ENCODE measurements at places on chromosomes 13 and 19.

DNA sequence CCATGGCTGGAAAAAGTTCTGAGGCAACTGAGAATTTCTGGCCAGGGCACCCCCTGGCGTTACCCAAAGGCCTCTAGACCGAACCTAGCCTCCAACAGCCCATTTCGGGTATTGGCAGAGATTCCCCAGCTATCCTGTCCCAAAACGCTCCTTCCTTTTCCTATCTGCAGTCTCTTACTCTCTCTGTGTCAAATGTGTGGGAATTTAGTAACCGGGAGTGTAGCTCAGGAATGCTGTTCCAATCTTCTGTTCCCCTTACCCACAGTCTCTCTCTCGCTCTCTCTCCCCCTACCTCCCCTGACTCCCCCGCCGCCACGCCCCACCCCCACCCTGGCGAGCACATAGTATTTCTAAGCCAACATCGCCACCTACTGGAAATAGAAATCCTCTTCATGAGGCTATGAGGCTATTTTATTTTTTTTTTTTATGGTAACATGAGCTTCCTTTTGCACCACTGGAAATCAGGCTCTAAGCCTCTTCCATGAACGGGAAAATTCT lies 27.0 kb downstream of the OXGR1 start:
- DNase-seq: no peak

GRCh38 chr13:86108334-86108733 lies 309.1 kb upstream of the SLITRK6 start:
- DNase-seq: no peak

GRCh38 chr13:101424381-101425155 lies 8.3 kb upstream of the NALCN start:
- no peak for DNase-seq

DNA sequence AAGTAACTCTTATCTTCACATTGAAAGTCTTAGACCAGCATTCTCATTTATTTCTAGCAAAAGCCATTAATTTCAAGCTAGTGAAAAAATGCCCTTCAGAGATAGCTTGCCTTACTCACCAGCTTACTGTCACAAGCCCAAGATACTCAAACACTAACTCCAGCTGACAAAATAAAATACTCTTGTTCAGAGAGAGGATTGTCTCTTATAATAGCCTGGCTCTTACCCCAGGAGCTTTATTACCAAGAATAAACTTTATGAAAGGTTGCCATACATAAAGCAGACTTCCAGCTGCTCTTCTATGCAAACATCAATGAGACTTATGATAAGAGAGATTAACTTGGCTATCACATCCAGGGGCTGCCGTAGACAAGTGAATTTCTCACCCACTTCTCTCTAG lies 53.6 kb downstream of the XPO4 start:
- DNase-seq: no peak

DNA sequence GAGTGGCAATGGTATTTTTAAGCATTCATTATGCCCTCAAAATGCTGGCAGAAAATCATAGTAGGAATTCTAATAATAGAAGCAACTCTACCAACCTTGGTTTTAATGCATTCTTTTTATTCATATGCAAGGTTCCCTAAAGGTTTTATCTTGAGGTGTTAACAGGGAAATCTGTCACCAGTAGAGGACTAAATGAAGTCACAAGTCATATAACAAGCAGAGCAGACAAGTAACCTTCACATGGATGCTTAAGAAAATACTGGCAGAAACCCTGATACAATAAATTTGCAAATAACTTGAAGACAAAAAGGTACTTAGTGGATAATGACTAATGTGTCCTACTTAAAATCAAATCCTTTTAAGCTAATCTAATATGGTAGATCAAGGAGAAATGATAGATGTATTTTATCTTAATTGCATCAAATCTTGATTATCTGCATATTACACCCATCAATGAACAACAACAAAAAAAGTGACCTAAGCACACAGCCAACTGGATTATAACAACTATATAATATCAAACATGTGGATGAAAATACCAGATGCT lies 73.3 kb downstream of the RFC3 start:
- DNase-seq: no peak

DNA sequence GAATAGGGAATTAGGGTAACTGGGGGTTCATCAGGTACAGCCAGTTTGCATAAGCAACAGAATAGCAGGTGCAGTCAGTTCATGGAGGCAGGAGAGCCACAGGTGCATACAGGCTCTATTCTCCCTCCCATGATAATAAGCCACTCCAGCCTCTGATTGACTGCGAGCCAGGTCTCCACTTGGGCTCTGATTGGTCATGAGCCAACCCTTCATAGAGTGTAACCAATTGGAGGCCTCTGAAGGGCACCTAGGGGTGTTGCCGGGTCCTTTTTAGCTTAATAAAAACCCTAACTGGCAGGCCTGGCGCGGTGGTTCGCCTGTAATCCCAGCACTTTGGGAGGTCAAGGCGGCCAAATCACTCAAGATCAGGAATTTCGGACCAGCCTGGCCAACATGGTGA lies 8.7 kb upstream of the CKM start:
- DNase-seq: no peak

GRCh38 chr13:25762281-25762680 lies 289.5 kb downstream of the SHISA2 start:
- DNase-seq: no peak

DNA sequence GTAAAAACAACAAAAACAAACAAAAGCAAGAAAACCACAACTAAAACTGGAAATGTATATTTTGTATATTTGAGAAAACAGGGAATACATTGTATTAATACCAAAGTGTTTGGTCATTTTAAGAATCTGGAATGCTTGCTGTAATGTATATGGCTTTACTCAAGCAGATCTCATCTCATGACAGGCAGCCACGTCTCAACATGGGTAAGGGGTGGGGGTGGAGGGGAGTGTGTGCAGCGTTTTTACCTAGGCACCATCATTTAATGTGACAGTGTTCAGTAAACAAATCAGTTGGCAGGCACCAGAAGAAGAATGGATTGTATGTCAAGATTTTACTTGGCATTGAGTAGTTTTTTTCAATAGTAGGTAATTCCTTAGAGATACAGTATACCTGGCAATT lies 17.1 kb downstream of the KLF5 start:
- no peak for DNase-seq

GRCh38 chr13:62246581-62246980 lies 830.9 kb upstream of the PCDH20 start:
- no peak for DNase-seq

DNA sequence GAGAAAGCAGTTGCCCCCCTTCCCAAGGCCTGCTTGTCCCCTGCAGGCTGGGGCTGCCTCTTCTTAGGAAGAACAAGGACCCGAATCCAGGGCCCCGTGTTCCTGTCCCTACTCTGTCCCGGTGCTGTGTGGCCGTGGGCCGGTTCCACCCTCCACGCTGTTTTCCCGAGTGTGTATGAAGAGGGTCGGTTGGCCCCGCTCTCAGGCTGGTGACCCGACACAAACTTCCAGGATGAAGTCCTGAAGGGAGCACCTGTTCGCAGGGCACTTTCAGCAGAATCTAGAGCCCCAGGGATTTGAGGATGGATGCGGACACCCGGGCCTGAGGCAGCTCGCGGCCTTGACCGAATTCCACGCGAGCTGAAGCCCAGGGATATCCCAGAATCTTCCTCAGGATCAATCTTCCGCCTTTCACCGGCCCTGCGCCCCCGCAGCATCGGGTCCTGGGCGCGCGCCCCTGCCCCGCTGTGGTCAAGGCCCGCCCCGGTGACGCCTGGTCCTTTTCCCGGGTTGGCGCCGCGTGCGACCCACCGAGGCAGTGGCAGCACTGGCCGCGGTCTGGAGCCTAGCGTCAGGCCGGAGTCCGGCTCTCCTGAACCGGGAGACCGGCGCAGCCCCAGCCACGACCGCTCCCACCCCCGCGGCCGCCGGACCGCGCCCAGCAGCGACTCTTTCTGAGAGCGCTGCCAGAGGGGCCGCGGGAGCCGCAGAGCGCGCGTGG lies 528 bp upstream of the CHST8 start:
- DNase-seq: no peak

DNA sequence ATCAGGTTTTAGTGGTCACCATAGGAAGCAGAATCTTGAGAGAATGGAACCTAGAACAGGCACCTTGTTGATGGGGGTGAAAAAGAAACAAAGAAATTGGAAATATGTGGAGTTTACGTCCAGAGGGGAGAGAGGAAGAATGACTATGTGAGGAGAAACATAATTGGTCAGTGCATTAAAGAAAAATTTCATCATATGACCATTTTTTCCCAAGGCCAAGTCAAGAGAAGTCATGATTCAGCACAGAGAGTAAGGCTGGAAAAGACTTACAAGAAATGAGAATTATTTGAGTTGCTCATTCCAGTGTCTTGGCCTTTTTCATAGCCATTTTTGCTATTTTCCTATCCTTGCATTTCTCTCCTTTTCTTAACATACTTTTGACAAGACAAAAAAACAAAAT lies 421.7 kb downstream of the EFNB2 start:
- DNase-seq: no peak

DNA sequence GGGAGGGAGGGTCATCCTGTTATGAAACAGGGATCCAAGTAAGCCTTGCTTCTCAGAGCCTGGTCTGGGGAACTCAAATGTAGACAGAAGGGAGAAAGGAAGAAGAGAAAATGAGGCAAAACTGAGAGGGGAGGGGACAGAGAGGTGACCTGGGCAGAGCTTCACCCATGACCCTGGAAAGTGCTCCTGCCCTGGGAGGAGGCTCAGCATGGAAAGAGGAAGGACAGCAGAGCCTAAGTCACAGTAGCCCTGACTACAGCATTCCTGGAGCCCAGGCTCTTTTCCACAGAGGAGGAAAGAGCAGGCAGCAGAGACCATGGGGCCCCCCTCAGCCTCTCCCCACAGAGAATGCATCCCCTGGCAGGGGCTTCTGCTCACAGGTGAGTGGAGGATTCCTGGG lies at the start of gene CEACAM3:
CEACAM3 (plus strand) TSS at position 226 of the 400 bp plus-strand sequence; CDS start at position 317, 91 bp downstream.
- peak; percentile 50 for DNase-seq

DNA sequence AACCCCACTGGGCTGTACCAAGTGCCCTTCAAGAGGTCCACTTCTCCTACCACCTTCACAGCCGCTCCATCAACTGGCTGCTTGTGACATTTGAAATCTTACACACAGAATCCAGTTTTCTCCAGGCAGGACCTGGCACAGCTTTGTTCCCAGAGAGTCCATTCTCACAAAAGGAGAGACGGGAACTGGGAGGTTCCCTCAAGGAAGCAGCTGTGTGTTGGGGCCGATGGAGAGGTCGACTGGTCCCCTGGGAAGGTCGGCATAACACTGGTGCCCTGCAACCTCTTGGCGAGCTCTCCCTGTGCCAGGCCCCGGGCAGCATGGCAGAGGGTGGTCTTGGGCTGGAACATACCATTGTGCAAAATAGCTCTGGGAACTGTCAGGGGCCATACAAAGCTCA lies 21.5 kb downstream of the ELL start:
- no peak for DNase-seq

DNA sequence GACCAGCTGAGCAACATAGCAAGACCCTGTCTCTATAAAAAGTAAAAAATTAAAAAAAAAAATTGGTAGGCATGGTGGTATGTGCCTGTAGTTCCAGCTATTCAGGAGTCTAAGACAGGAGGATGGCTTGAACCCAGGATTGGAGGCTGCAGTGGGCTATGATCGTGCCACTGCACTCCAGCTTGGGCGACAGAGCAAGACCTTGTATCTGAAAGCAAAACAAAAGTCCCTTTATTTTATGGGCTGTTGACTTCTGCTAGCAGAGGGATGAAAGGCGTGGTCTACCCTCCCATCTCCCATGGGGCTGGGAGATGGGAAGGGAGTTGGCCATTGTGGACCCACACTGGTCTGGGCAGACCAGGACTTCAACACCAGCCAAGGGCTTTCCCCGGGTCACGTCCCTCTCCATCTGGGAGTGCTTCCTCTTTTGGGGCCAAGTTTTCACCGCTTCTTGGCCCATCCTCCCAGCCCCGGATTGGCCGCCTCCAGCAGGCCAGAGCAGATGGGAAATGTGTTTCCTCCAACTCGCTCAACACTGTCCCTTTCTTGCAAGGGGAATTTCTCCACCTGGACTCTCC lies 2.2 kb upstream of the TNFSF9 start:
- DNase-seq: peak; percentile 76

- peak; percentile 65 for DNase-seq
These were observed 11.4 kb downstream of the FCHO1 start for GRCh38 chr19:17762505-17763229.

- DNase-seq: no peak
These were observed 83.5 kb downstream of the SLITRK1 start for GRCh38 chr13:83798731-83799130.

DNA sequence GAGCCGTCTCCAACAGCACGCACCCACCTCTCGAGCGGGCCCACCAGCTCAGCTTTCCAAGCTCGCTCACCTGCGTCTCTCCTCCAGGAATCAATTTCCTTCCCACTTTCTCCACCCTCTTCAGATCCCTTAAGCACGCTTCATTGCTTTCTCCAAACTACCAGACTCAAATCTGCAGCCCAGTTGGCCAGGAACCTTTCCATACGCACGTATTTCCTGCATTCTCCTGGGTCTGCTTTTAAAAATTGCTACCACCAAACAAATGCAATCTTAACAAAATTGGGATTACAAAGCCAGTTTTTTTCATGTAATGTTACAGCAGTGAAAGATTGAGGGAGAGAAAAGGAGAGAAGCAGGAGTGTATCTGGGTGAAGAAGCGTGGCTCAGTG lies 1.5 kb downstream of the ENOX1 start:
- no peak for DNase-seq

- no peak for DNase-seq
These were observed 85.8 kb downstream of the DOCK9 start for GRCh38 chr13:98892077-98892476.

DNA sequence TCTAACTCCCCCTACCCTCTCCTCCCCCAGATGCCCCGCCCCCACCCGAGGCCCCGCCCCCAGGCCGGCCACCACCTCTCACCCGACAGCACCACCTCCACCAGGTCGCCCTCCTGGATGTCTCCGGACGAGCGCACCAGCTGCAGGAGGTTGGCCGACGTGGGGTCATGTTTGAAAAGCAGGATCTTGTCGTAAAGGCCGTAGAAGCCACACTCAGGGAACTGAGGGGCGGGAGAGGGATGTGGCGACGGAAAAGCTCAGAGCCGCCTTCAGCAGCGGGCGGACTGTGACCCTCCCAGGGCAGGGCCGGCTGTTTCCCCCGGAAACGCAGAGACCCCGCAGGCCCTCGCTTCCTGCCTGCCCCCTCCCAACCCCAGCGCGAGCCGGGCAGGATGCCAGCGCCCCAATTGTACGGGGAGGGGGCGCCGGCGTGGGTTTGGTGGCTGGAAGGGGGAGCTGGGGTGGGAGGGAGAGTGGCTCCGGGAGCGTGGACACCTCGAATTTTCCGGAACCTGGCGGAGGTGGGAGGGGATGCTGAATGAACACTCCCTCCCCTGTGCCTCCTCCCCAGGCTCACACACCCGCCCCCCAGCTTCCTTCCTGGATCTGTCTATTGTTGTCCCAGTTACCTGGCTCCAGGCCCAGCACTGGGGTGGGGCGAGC lies 3.0 kb downstream of the PRKD2 start:
- peak; percentile 24 for DNase-seq

GRCh38 chr13:40692946-40693345 lies 26.5 kb upstream of the FOXO1 start:
- no peak for DNase-seq

Data from inflammatory macrophage (primary cell).